Neural crest cell (in vitro differentiated cells): ENCODE measurements at places on chromosomes 3 and 15. TPM values are rescaled to one million over a fixed set of nuclear protein-coding genes. Genes with fewer than 3 reads are reported as not detected.

GRCh38 chr3:45841420-45841756, 531 bp downstream of the LZTFL1 start:
- DNase-seq: peak; percentile 1

DNA sequence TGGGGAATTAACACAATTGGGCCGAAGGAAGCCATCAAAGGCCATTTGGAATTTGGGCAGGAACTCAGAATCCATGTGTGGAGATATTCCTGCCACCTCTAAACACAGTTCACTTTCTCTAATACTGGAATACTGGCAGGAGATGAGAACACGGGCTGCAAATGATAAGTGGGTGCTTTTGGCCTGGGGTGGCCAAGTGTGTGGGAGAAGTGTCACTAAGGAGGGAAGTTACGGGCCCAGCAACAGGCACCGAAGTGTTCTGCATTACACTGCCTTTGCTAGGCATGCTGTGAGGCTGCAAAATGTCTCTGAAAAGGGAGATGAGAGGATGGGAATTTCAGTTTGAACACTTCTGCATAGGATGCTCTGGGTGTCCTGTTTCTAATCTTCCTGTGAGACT, 89.4 kb upstream of the FEZF2 start:
- no peak for DNase-seq

- no peak for DNase-seq
Measured at GRCh38 chr3:159208050-159208449, 406.2 kb downstream of the MFSD1 start.

The IVD gene
- 75.2 and 81.4 TPM in 2 replicates for total RNA-seq

The P2RY13 gene
- not detected in 2 replicates for total RNA-seq

GRCh38 chr3:55373423-55373822, 113.7 kb downstream of the WNT5A start:
- no peak for DNase-seq

The ZNF660 gene
- 26.1 and 29.8 TPM in 2 replicates for total RNA-seq

The CORO2B gene
- 21.3 and 23.1 TPM in 2 replicates for total RNA-seq

DNA sequence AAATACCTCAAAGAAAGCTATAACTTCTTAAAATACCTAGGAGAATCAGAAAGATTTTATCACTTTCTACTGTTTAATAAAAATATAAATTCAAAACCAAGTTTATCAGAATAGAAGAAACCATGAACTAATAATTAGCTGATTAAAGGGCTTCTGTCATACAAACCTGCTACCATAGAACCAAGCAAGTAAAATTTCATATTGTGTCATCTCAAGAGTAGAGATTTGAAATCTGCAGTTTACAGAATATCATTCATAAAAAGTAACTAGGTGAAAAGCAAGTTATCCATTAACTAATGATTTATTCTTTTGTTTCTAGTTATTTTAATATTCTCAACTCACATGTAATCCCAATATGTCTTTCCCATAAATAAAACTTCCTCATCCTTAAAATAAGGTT, 36.8 kb upstream of the XXYLT1 start:
- DNase-seq: no peak

The RASL12 gene
- 1.5 and 1.8 TPM in 2 replicates for total RNA-seq

DNA sequence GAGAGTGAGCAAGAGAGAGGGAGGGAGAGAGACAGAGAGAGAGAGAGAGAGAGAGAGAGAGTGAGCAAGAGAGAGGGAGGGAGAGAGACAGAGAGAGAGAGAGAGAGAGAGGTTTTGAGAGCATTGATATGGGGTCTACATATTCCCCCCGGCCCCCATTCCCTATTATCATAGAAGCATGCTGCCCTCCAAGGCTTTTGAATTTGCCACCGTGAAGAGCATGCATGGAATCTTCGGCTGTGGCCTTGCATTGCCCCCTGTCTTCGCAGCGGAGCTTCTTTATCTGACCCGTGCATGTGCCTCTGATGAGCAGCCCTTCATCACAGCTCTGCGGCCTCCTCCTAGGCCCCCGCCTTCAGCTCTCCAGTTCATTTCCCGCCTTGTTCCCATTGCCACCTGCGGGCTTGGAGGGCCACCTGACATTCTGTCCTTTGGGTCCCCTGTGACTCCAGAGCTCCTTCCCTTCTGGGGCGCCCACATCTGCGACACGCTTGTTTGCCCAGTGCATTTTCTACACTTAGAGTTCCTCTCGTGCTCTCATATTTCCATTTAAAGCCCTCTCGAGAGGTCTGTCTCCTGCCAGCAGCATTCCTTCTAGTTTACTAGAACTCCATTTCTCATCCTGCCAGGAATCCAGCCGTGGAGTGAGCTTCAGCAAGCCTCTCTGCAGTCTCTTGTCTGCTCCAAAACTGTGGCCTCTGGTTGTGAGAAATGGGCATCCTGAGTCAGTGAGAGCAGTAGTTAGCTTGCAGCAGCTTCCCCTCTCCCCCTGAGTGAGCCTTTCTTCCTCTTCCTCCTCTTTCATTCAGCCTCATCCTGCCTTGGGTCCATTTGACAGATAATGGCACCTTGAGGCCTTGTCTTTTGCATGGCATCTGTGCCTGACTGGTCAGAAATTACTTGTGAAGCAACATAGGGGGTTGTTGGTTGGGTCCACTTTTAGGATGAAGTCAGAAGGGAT, 25.3 kb downstream of the LPP start:
- DNase-seq: no peak

- peak; percentile 94 for DNase-seq
Measured at GRCh38 chr3:42581709-42582473, at the start of gene SEC22C. Gene SEC22C (minus strand): TSS chr3:42581967. CDS start chr3:42569046, 12,921 bp downstream.

The GOLGA6L4 gene
- 2.0 and 2.1 TPM in 2 replicates for total RNA-seq

The ST8SIA2 gene
- total RNA-seq: 25.5 and 27.4 TPM in 2 replicates

The MST1 gene
- total RNA-seq: 15.0 and 18.1 TPM in 2 replicates

DNA sequence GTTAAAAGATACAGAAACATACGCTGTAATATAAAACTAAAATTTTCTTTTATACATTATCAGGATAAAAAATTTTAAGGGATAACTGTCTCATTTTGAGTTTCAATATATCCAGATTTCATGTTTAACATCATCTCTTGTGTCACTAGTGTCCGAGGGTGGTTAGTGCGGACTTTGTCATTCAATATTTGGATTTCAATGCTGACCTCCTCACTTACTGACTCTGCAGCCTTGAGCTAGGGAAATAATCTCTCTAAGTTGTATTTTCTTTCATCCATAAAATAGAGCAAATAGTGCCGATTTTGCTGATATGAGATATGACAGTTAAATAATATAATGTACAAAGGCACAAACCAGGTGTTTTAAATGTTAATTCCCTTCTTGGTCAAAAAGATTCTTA, 203.2 kb downstream of the CPNE4 start:
- no peak for DNase-seq

DNA sequence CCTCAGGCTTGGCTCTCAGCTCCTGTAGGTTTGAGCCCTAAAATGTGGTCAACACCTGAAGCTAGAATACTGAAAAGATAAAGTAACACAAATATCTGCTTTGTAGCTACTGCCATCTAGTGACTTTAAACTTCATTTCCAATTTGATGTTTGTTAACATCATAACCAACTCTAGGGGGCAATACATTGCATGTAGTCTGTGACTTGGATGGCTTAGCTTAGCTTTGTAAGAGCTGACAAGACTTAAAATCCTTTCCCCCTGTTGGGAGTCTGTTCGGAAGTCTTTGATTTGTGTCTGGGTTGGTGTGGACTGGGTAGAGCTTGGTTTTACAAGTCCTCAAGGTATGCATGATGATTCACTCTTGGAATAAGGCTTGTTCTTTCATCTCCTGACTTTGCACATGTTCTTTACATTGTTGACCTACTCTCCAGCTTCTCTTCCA, 51.7 kb downstream of the SCN11A start:
- no peak for DNase-seq

- DNase-seq: no peak
Measured at GRCh38 chr3:140205598-140205997, 270.6 kb downstream of the CLSTN2 start.

DNA sequence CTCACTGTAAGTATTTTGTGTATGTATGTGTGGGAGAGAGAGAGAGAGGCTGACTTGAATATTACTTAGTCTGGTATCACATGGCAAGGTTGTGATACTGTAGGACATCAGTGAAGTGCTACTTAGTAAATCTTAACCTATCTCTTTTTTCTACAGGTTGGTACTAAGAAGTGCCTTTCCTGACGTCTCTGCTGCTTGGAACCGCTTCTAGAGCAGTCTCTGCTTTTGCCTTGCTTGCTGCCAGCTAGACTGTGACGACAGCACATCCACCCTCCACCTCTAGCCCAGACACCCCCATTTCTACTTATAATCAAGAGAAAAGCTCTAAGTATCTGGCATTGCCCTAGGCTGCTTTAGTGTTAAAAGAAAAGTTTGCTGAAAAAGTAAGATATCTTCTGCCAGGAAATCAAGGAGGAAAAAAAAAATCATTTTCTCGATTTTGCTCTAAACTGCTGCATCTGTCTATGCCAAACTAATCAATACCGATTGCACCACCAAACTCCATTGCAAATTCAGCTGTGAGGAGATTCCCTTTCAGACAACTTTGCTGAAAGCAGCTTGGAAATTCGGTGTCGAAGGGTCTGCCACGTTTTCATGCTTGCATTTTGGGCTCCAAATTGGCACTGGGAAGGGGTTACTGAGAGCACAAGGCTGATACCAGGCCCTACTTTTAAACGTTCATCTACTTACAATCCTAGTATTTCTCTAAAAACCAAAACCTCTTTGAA, 30.7 kb downstream of the MBNL1 start:
- no peak for DNase-seq

- peak; percentile 23 for DNase-seq
Measured at GRCh38 chr3:41200669-41201021, 1.3 kb downstream of the CTNNB1 start.

DNA sequence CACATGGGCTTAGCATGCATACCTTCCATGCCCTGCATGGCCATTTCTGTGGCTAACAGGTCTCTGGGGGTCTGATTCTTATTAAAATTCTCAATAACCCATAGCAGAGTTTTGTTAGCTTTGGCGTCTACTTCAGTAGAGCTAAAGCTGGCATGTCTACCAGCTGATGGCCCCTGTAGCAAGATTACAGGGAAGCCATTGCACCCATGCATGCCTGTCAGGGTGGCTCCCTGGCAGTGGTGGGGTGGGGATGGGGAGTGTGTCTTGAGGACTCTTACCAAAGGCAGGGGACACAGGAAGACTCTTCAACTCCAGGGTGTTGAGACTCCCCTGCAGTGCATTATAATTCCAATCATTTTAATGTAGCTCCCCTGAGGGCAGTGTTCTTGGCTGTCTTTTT, 4.7 kb downstream of the KY start:
- DNase-seq: no peak

The SI gene
- total RNA-seq: not detected in 2 replicates

GRCh38 chr3:123150449-123151215, 51.1 kb upstream of the SEC22A start:
- DNase-seq: no peak

DNA sequence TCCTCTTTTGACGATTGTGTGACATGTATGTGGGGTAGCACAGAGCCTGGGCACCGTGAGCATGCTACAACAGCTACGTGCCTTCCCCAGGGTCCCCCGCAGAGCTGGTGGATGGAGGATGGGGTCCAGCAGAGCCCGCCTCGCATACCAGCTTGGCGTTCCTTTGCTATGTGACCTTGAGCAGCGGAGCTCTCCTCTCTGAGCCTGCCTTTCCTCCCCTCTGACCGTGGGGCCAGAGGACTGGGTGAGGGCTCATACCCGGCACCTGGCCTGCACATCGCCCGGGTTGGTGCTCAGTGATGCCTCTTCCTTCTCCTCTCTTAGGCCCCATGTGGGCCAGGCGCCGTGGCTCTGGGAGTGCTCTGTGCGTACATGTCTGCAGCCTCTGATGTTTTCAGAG, 73.4 kb downstream of the FBLN2 start:
- no peak for DNase-seq

The FES gene
- total RNA-seq: 2.8 TPM in 2 replicates

GRCh38 chr3:136330900-136331299, 80.8 kb downstream of the PCCB start:
- no peak for DNase-seq

The NME9 gene
- 0.79 TPM in 1 of 2 replicates, not detected in the other for total RNA-seq

DNA sequence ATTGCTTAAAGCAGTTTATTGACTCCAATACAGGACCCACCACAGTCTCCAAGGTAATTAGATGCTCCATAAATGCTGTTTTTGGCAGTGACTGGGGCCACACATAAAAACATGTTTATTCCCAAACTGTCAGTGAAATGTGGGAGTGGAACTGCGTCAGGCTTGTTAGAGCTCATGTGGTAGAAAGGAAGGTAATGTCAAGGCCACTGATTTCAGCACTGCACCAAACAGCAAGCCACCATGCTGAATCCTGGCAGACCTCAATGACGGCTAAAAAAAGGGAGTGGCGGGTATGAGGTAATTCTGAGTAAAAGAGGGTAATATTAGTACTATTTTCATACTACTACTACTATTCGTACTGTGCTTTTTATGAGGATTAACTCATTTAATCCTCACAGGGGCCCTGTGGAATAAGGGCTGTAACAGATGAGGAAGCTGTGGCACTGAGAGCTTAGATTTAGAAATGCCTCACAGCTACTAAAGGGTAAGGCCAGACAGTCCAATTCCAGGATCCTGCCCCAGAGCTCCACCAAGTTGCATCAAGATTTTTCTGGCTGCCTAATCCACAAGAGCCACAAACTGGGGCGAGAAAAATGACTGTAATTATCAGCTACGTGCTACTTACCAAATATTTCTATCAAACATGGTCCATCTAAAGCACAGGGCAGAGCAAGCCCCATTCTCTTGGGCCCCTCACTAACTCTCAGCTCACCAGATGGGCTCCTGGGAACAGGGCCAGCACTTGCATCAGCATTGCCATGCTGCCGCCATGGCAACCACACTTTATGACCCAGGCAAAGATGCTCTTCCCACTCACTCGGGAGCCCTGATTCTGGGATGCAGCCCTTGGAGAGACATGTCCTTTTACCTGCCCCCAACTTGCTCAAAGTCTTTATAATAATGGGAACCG, 83.6 kb upstream of the SPATA12 start:
- DNase-seq: no peak

The CLRN1 gene
- total RNA-seq: not detected in 2 replicates

- no peak for DNase-seq
Measured at GRCh38 chr3:133386876-133387275, 13.0 kb upstream of the BFSP2 start.

DNA sequence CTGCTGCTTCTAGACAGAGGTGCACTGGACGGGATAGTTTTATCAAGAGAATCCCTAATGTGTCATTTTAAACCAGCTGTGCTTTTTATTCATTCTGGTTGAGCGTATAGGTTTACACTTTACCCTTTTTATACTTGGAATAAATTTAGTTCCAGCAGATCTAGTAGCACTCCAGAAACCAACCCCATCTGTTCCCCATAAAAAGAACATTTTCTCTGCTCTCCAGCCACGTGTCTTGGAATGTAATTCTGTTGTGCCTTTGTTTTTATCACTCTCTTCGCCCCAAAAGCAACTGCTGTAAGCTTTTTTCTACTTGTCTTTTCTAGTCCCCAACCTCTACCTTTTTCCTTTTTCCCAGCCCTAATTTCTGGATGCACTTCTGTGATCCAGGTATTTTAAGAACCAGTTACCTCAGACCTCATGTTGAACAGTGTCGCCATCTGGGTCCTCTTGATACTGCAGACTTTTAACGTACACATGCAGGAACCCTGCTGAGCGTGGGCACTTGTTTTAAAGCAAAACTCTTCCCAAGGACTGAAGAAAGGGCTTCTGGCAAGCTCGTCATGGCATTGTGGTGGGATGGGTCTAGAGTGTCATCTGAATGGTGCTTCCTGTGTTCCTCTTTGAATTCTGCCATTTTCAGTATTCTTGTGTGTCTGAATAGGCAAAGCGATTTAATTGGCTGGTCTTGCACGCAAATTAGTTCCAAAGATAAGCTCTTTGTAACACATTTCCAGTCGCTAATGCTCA, 5.7 kb upstream of the EXOG start:
- DNase-seq: no peak

- no peak for DNase-seq
Measured at GRCh38 chr3:133742351-133743091, 3.7 kb upstream of the TF start.

- DNase-seq: no peak
Measured at GRCh38 chr3:162367429-162368260, 871.0 kb downstream of the OTOL1 start.

GRCh38 chr3:110069761-110070160, 732.4 kb upstream of the DPPA4 start:
- no peak for DNase-seq
